ENCODE measurements at places on chromosomes 4 and X. TPM values are rescaled to one million over a fixed set of nuclear protein-coding genes. Genes with fewer than 3 reads are reported as not detected.

DNA sequence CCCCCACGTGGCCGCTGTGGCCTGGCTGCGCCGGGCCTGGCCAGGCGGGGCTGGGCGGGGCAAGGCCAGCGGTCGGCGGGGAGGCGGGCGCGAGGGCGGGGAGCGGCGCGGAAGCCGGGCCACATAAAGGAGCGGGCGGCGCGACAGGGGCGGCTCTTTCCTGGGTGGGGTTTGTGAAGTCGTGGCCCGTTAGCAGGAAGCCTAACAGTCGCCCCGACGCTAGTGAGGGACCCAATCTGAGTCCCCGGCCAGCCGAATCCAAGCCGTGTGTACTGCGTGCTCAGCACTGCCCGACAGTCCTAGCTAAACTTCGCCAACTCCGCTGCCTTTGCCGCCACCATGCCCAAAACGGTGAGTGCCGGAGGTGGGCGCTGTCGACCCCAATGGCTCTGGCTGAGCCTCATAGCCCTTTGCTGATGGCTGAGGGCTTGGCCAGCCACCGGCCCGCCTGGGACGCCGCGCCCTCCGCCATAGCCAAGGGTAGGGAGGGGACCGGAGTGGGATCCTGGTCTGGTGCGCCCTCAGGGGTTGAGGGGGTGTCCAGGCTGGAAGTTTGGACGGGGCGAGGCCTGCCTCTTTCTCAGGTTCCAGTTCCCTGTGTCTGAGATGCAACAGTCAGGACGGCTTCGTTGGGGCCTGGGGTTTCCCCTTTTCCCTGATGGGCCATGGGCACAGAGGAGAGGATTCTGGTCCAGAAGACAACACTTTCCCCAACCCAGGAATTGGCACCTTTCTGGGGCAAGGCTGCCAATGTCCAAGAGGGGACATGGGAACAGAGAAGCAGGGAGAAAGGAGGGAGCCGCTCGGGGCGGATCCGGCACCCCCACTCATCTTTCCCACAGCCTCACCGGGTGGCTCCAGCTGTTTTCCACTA, at the start of gene MSN:
Gene MSN, plus strand, starts transcription at position 152 of the 874 bp plus-strand sequence. Its CDS starts 188 bp downstream, at position 340.
- peak; percentile 82 for DNase-seq
- H3K27ac ChIP-seq = peak within 1 kb of the TSS; percentile 89
- peak within 1 kb of the TSS; percentile 91 for H3K4me3 ChIP-seq
- peaks cover 38% of the 10 kb centered on the region for H3K4me1 ChIP-seq

GRCh38 chrX:131650637-131651410, 107.0 kb downstream of the OR13H1 start:
- H3K27me3 ChIP-seq = peaks cover 2% of the 10 kb centered on the region
- no peak for DNase-seq

GRCh38 chr4:11568511-11568910, 139.8 kb upstream of the HS3ST1 start:
- H3K4me1 ChIP-seq = no peaks in the 10 kb centered on the region
- H3K27me3 ChIP-seq = no peaks in the 10 kb centered on the region
- H3K27ac ChIP-seq = no peak overlapping the region
- no peak for DNase-seq
- no peak overlapping the region for H3K4me3 ChIP-seq

DNA sequence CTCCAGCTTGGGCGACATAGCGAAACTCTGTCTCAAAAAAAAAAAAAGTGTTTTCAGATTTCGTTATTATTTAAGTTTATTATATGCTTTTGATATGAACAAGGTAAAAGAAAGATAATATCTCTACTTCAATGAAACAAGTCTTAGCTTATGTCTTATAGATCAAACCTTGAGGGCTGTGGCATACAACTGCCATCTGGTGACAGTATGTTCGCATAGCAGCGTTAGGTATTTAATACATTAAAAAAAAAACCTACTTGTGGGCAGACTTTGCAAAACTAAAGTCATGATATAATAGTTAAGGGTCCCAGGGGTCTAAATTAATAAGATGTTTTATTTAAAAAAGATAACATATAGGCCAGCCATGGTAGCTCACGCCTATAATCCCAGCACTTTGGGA, 161.2 kb upstream of the AMOT start:
- H3K36me3 ChIP-seq = no peaks in the 10 kb centered on the region
- H3K27ac ChIP-seq = no peak overlapping the region
- no peaks in the 10 kb centered on the region for H3K27me3 ChIP-seq
- no peak for DNase-seq

DNA sequence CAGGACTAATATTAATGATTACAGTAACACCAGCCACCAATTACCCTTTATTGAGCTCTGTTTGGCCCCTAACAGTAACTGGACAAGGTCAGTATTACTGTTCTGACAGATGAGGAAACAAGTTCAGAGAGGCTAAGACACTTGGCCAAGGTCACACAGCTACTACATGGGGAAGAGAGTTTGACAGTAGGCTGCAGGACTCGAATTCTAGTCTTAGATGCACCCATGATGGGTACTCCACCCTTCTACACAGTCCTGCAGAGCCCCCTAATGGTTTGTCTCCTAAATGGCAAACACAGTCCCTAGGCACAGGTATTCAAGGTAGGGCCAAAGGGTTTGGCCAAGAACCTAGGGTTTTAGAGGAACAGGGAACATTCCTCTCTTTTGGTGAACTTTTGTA, 93.9 kb downstream of the NSUN7 start:
- H3K36me3 ChIP-seq = no peaks in the 10 kb centered on the region
- H3K4me1 ChIP-seq = peaks cover 5% of the 10 kb centered on the region
- H3K27ac ChIP-seq = no peak overlapping the region
- peak; percentile 47 for DNase-seq

- no peak overlapping the region for H3K4me3 ChIP-seq
- no peak overlapping the region for H3K27ac ChIP-seq
- no peaks in the 10 kb centered on the region for H3K4me1 ChIP-seq
- peaks cover 65% of the 10 kb centered on the region for H3K27me3 ChIP-seq
Observed at GRCh38 chr4:41745292-41746024, 3.1 kb downstream of the PHOX2B start.

- no peak overlapping the region for H3K27ac ChIP-seq
- DNase-seq = no peak
- H3K27me3 ChIP-seq = no peaks in the 10 kb centered on the region
- H3K4me1 ChIP-seq = no peaks in the 10 kb centered on the region
- no peak overlapping the region for H3K4me3 ChIP-seq
Observed at GRCh38 chr4:106422766-106423165, 54.2 kb upstream of the GIMD1 start.

PNMA3 gene
- total RNA-seq = 3.3 TPM

PDZD4 gene
- total RNA-seq = 1.1 TPM

DNA sequence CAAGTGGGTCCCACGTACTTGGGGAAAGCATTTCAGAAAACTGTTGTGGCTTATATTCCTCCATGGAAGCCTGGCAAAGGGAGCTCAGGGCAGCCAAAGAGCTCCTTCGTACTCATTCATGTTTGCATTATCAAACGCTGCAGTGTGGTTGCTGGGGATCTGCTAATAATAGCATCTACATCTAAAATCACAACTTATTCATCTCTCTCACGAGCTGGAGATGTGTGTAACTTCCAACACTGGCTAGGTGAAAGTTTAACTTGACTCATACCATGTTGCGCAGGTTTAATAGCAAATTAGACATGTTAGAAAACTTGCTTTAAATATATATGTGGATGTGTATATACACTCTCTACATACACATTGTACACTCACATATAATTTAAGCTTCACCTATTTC, 415.1 kb downstream of the AFF2 start:
- DNase-seq = no peak
- H3K4me1 ChIP-seq = no peaks in the 10 kb centered on the region
- H3K4me3 ChIP-seq = no peak overlapping the region
- no peaks in the 10 kb centered on the region for H3K27me3 ChIP-seq

DNA sequence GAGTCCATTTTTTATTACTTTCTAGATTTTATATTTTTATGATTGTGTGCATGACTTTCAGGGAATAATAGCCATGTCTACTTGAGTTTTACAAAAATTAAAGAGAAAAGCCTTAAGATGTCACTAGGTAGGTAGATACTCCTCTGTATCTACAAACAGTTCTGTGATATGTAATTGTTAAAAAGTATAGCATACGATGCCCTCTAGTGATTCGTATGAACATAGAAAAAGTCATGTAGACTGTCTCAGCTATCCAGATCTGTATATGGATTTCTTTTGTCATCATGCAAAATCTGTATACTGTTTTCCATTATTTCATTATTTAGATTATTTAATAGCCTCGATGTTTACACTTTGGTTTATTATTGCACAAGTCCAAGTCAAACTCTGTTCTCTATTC, 856.6 kb downstream of the CENPC start:
- no peak overlapping the region for H3K4me3 ChIP-seq
- no peaks in the 10 kb centered on the region for H3K4me1 ChIP-seq
- DNase-seq = no peak
- H3K27ac ChIP-seq = no peak overlapping the region

NXF2B gene
- total RNA-seq = not detected

TEX13B gene
- total RNA-seq = not detected

TCEAL6 gene
- total RNA-seq = not detected

DNA sequence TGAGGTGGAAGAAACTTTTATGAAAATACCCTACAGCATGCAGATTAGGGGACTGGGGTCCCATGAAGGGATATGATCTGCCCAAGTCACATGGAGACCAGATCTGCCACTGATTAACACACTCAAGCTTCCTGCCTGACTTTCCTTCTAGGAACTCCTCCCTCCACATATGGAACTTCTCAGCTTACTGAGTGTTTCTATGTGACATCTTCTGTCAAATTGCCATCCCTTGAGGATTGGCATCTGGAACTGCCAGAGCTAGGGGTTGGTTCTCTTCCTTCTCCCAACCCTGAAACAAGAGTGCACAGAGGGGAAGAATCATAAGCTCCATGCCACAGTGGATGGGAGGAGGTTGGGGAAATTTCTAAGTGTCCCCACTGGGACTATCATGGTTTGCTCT, 150.6 kb upstream of the MBNL3 start:
- H3K36me3 ChIP-seq = no peaks in the 10 kb centered on the region
- DNase-seq = no peak
- H3K4me1 ChIP-seq = no peaks in the 10 kb centered on the region
